ENCODE measurements at places on chromosomes 7 and 10. TPM values are rescaled to one million over a fixed set of nuclear protein-coding genes. Genes with fewer than 3 reads are reported as not detected.

Gene CNNM1
- 1.6 TPM for total RNA-seq

Gene ANKRD2
- not detected for total RNA-seq

Gene ZNF438
- 2.5 TPM for total RNA-seq

Gene GRID1
- total RNA-seq = not detected

Gene GSTK1
- total RNA-seq = 127 TPM

Gene EPHB6
- 0.02 TPM for total RNA-seq

Gene BUD31
- 169 TPM for total RNA-seq

Gene SUN3
- total RNA-seq = not detected

Gene SDK1
- 0.27 TPM for total RNA-seq

Gene EPHB4
- total RNA-seq = 36.8 TPM

Gene ABCA13
- total RNA-seq = not detected

Gene CPXM2
- total RNA-seq = not detected

Gene FAM13C
- 0.22 TPM for total RNA-seq

Gene ZNF425
- total RNA-seq = 3.1 TPM

Gene MICALL2
- 5.5 TPM for total RNA-seq

Gene MXI1
- 14.4 TPM for total RNA-seq

Gene SPDYE2B
- total RNA-seq = not detected

Gene SPDYE1
- total RNA-seq = not detected

Gene LRRC18
- total RNA-seq = not detected

Gene HECW1
- total RNA-seq = 15.6 TPM

Gene TFR2
- 1.6 TPM for total RNA-seq

Gene BICC1
- 39.1 TPM for total RNA-seq

Gene DOCK1
- 22.2 TPM for total RNA-seq

Gene NPY
- 2.4 TPM for total RNA-seq

Gene TRIM74
- total RNA-seq = not detected

Gene POLR2J3
- total RNA-seq = 7.9 TPM

Gene MMD2
- not detected for total RNA-seq

Gene PTPN20
- not detected for total RNA-seq

Gene TMEM196
- not detected for total RNA-seq

Gene ANKRD1
- total RNA-seq = 40.0 TPM

Gene HOGA1
- 0.71 TPM for total RNA-seq

Gene TMEM178B
- 1.6 TPM for total RNA-seq

Data from M059J (cell line).